ENCODE measurements at places on chromosomes 6 and 20.

- no peak for DNase-seq
Measured at GRCh38 chr6:30073489-30074235, 1.9 kb downstream of the RNF39 start.

- DNase-seq = no peak
Measured at GRCh38 chr6:125169058-125169457, 15.5 kb downstream of the TPD52L1 start.

- DNase-seq = no peak
Measured at GRCh38 chr6:125773387-125774341, 17.1 kb upstream of the NCOA7 start.

GRCh38 chr6:92271091-92271490, 1148.3 kb downstream of the EPHA7 start:
- no peak for DNase-seq

- no peak for DNase-seq
Measured at GRCh38 chr20:51176876-51177275, 154.0 kb upstream of the KCNG1 start.
